ENCODE measurements at places on chromosomes 7 and 10.
A peak's percentile ranks its signal among the peaks of the same experiment; 100 is the strongest.

DNA sequence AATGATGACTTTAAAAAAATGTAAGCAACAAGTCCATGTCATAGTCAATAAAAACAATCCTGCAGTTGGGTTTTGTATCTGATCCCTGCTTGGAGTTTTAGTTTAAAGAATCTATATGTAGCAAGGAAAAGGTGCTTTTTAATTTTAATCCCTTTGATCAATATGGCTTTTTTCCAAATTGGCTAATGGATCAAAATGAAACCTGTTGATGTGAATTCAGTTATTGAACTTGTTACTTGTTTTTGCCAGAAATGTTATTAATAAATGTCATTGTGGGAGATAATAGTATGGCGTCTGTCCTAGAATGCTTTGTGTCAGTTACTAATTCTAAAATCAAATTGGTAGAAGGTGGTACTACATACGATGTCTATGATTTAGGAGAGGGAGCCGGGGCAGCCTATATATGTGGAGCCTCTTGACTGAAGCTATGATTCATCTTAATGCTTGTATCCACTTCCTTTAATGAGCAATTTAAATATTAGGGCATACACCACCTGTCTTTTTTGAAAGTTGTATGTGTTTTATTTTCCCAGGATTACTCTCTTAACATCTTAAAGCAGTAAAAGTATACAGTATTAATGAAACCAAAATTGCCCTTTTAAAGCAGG is 10.3 kb upstream of the PBLD start:
- no peak for DNase-seq

DNA sequence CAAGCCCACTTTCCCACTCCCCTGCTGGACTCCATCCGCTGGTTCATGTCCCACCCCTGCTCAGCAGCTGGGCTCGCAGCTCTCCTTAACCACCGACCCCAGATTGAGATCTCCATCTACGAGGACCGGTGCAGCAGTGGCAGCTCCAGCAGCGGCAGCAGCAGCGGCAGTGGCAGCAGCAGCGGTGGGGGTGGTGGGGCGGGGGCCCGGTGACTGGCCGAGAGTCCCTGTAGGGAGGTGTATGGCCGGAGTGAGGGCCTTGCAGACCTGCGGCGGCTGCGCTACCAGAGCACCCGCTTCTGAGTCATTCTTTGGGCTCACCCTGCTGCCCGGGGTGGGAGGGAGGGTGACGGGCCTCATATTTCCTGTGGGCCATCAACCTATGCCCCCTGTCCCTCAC is 15.8 kb downstream of the GOLGA7B start:
- no peak for DNase-seq

DNA sequence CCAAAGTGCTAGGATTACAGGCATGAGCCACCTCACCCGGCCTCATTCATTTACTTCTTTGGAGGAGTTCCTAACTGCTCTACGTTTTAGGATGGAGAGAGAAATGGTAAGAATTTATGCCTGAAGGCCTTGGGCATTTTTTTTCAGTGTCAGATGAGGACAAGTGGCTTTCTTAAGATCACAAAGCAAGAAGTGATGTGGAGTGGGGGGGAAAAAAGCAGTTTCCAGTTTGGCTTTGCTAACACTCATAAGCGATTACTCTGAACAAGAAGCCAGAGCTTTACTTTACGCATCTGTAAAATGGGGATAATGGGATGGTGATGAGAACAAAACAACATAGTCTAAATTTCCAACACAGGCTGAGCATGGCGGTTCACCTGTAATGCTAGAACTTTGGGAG is 2.6 kb upstream of the PPIA start:
- DNase-seq, result no peak

GRCh38 chr10:65213170-65213569 is 1692.0 kb downstream of the REEP3 start:
- no peak for DNase-seq

DNA sequence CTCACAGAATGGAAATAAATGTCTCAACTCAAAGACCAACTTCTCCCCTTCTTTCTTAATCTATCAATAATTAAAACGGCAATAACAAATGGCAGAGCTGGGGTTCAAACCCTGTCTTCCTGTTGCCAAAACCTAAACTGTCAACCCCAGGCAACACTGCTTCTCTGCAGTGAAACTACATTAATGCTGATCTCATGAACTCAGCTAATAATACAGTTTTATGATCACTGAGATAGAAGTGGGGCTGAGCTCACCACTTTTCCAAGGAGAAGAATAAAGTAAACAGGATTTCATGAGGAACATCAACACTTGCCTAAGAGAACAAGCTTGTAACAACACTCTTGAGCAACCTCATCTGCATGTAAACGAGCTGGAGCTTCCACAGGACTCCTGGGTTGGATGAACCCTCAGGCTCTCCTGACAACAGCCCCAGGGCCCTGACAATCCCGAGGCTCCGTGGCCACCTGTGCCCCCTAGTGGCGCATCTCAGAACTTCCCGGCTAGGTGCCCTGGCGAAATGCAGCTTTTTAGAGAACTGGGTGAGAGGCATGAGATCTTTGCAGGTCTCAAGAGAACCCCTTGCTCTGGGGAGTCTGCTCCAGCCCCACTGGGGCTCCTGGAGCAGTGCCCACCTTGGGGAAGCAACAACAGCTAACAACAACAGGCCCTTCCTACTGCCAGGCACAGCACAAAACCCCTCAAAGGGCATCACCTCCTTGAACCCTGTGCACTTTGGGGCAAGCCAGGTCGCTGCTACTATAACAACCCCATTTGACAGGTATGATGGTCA is 169.3 kb downstream of the SH3PXD2A start:
- DNase-seq, result peak; percentile 45

- DNase-seq, result no peak
Observed at GRCh38 chr10:114962441-114962840, 24.4 kb downstream of the TRUB1 start.

- DNase-seq, result no peak
Observed at GRCh38 chr7:45085619-45086200, 3.1 kb downstream of the NACAD start.

DNA sequence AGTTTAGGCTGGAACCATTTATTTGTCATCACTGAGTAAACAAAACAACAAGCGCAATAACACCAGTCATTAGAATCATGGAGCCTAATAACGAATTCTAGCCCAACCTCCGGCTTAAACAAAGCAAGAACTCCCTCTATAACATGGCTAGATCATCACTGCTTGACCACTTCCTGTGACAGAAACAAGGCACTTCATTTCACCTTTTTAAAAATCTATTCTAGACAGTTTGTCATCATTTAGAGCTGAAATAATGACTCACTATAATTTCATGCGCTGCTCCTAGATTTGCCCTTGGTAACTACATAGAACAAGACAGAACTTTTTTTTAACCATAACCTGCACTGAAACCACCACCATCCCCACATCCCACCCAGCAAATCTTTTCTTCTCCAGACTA is 81.3 kb downstream of the OSBPL3 start:
- peak; percentile 92 for DNase-seq

GRCh38 chr10:78657862-78658165 is 411.0 kb upstream of the ZMIZ1 start:
- no peak for DNase-seq
